ENCODE measurements at places on chromosomes 16 and 17.

- DNase-seq: no peak
Observed at GRCh38 chr17:79039171-79039570, 15.2 kb downstream of the C1QTNF1 start.

GRCh38 chr17:82394278-82394677 is 22.7 kb downstream of the UTS2R start:
- DNase-seq: no peak

DNA sequence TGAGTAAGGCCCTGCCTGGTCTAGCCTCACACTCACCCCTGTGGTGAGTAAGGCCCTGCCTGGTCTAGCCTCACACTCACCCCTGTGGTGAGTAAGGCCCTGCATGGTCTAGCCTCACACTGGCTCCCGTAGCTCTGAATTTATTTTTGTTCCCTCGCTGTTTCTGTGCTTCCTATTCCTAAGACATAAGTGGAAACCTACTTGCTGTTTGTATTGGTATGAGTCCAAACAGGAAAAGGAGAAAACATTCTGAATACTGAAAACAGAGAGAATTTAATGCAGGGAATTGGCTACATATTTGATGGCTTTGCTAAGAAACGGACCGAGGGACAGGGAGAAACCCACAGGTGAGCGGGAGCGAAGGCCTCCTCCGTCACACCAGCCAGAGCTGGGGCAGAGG is 267.8 kb downstream of the FOXL1 start:
- no peak for DNase-seq

- no peak for DNase-seq
Observed at GRCh38 chr17:21814776-21815175, 122.5 kb downstream of the KCNJ18 start.

DNA sequence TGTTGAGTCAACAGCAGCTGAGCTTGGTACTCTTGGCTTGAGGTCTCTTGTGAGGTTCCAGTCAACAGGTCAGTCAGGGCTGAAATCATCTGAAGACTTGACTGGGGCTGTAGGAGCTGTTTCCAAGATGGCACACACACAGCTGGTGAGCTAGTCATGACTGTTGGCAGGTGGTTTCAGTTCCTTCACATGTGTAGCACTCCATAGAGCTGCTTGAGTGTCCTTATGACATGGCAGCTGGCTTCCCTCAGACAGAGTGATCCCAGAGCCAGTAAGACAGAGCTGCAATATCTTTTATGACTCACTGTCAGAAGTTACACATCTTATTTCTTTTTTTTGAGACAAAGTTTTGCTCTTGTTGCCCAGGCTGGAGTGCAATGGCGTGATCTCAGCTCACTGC is 19.5 kb upstream of the GAS7 start:
- DNase-seq: no peak

- no peak for DNase-seq
Observed at GRCh38 chr16:12674071-12674470, 129.6 kb downstream of the CPPED1 start.

GRCh38 chr17:54544249-54544648 is 356.4 kb upstream of the TOM1L1 start:
- no peak for DNase-seq

DNA sequence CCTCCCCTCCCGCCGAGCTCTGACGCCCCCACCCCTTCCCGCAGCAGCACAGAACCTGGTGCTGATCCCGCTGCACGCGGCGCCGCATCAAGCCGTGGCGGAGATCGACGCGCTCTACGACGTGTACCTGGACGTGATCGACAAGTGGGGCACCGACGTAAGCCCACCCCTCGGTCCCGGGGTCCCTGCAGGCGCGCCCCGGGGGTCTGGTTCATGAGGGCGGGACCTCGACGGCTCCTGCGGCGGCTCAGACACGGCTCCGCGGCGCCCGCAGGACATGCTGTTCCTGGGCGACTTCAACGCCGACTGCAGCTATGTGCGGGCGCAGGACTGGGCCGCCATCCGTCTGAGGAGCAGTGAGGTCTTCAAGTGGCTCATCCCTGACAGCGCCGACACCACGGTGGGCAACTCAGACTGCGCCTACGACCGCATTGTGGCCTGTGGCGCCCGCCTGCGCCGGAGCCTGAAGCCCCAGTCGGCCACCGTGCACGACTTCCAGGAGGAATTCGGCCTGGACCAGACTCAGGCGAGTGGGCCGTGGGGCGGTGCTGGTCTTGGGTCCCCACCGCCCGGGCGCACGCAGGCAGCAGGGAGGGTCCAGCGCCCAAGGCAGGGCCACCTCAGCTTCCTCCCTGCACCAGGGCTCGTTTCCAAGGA is 1.4 kb downstream of the DNASE1L2 start:
- DNase-seq: no peak

DNA sequence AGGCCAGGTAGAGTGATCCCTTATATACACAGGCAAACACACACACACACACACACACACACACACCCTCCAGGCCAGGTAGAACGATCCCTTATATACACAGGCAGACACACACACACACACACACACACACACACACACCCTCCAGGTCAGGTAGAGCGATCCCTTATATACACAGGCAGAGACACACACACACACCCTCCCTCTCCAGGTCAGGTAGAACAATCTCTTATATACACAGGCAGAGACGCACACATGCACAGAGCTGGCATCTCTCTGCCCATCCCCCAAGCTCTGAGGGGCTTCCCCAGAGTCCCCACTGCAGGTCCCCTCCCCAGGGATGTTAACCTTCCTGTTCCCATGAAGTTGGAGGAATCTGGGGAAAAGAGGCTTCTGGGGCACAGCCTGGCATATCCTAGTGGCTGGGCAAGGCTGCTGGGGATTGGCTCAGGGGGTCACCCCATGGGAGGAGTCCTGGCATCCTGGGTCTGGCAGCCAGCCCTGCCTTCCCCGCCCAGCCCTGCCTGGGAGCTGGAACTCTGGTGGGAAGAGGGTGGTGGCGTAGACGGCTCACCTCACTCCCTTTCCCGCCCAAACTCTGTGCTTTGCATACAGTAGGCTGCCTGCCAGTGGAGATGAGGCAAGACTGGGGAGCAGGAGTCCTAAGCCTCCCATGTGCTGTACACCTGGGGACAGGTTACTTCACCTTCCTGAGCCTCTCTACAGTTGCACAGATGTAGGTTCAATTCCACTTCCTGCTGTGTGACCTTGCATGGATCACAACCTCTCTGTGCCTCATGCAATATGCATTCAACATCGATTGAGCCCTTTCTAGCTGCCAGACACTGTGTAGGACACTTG is 41.8 kb downstream of the TEKT5 start:
- no peak for DNase-seq

DNA sequence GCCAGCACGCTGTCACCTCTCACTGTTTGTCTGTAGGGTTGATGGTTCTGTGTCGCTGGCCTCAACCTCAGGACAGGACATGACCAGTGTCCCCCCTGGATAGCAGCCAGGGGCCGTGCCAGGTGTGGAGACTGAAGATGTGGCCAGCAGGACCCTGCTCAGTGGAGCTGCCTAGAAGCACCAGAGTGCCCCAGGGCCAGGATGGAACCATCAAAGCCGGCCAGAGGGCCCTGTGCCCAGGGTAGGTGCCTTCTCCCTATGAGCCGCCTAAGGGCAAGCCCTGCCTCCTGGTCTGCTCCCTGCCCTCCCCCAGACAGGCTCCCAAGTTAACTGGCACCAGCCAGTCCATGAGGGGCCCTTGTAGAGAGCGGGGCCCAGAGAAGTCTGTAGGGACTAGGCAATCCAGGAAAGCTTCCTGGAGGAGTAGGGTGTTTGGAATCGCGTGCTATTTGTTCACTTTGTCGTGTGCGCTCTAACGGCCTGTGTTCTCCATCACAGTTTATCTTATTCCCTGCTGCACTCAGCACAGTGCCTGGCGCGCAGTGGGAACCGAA is 546 bp upstream of the NDUFB10 start:
- no peak for DNase-seq

DNA sequence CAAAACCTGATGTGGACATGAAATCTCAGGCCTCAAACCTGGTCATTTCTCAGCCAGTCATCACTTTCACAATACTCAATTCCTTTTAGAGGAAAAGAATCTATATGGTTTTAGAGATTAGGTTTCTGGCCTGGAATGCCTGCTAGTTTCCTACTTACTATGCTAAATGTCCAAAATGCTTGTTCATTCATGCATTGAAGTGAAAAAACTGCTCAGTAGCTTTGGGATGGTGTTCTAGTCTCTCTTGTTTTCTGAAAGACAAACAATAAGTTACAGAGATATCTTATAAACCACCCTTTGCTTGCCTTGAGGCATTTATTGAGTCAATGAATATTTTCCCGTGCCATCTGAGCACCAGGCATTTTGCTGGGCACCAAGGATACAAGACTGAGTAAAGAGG is 1146.5 kb upstream of the GOT2 start:
- no peak for DNase-seq

GRCh38 chr16:49994006-49994405 is 31.0 kb upstream of the CNEP1R1 start:
- DNase-seq: no peak

DNA sequence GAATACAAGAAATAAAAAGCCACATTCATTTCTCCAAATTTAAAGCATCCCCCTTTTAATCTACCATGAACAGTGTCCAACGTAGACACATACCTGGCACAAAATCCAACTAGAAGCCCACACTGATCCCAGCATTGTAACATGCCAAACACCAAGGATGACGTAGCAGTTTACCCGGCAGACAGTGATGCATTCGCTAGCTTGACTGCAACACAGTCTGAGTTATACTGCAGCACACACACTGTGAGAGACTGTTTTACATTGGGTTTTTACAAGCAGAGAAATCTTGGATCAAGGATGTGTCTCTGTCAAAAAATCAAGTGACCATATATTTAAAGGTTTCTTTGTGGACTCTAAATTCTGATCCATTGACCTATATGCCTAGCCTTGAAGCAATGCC is 74.5 kb upstream of the C17orf78 start:
- no peak for DNase-seq

GRCh38 chr16:15855704-15856003 is 1.2 kb downstream of the MYH11 start:
- DNase-seq: no peak

GRCh38 chr17:69232650-69233049 is 4.0 kb upstream of the ABCA10 start:
- no peak for DNase-seq

DNA sequence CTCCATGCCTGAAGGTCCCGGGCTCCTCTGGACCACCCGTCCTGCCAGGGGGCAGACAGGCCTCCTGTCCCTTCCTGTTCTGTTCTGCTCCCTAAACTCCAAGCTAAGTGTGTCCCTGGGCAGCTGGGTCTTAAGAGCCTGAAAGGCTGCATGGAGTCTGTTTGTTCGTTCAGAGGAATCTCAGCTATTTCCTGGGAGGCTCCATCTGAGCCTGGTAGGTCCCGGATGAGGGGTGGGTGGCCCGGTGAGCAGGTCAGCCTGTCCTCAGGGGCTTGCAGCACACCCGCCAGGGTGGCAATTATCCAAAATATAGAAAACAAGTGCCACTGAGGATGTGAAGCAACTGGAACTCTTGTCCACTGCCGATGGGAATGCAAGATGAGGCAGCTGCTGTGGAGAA is 12.6 kb downstream of the ACTG1 start:
- no peak for DNase-seq

GRCh38 chr17:29593591-29594518 is 923 bp downstream of the ANKRD13B start:
- no peak for DNase-seq

DNA sequence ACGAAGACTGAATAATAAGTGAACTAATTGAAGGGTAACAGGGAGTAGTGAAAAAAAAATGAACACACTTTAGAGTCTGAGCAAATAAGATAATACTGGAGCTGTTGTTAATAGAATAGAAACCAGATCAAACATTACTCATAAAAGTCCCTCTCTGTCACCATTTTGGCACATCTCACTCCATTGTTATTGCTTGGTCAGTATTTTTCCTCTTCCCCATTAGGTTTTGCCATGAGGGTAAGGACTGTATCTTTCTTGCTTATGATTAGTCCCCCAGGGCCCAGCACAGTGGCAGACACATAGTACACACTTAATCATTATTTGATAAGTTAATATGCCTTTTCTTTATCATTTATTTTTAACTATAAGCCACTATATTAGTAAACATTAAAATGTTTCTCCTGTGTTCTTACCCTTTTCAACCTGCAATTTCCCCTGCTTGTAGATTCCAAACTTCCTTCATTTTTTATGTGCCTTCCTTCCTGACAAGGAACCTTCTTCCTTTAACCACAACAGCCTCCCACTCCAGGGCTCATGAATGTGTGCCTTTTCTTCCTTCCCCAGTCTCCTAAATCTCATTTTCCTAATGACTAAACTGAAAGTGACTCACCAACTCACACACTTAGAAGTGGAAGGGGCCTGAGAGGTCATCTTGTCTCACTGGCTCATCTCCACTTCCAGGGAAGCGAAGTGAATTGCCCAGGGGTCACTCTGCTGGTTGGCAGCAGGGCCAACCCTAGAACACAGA is 88.2 kb upstream of the HAS3 start:
- DNase-seq: no peak

DNA sequence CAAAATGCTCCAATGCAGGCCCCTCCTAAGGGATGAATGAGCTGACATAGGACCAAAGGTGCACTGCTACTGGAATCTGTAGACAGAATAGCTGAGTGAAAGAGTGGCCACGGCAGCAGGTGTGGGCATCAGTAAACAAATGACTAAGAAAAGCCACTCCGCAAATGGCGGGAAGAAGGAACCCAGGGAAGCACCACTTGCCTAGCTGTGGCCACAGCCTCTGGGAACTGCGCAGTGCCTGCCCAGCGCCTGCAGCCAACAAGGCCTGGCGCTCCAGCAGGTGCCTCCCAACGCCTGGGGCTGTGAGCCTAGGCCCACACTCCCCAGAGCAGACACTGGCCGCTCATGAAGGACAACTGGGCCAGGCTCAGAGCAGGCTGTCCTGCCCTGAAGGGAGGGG is 11.8 kb downstream of the PEMT start:
- DNase-seq: no peak

GRCh38 chr16:3059723-3060242 is 5.7 kb upstream of the IL32 start:
- no peak for DNase-seq

DNA sequence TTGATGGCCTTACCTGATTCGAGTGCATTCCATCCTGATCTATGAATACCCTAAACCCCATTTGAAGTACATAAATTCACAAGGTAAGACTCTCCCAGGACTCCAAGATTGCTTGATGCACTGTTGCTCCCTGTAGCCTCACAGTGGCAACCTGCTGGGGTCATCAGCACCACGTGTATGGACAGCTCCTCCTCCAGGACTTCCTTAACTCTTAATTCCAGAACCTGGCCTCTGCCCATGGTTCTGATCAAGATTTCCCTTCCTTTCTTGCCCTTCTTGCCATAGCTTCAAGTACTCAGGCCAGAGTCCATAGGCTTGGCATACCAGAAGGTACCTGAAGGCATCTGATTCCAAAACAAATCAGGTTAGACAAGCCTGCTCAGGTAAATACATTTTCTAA is 34.0 kb upstream of the NLK start:
- DNase-seq: no peak

GRCh38 chr17:50164697-50164988 is 1.2 kb upstream of the SGCA start:
- no peak for DNase-seq

All from T-helper 1 cell (primary cell).